Fibroblast of pulmonary artery (primary cell): ENCODE measurements at places on chromosomes 3 and 15.
A peak's percentile ranks its signal among the peaks of the same experiment; 100 is the strongest.

GRCh38 chr15:64138331-64138941, 13.1 kb upstream of the SNX22 start:
- DNase-seq, result no peak

- DNase-seq, result no peak
Observed at GRCh38 chr3:8589880-8590556, 54.6 kb downstream of the SSUH2 start.

GRCh38 chr3:87390821-87391220, 114.4 kb upstream of the POU1F1 start:
- DNase-seq, result no peak

- DNase-seq, result peak; percentile 33
Observed at GRCh38 chr15:68639926-68640600, 61.3 kb downstream of the CORO2B start.

DNA sequence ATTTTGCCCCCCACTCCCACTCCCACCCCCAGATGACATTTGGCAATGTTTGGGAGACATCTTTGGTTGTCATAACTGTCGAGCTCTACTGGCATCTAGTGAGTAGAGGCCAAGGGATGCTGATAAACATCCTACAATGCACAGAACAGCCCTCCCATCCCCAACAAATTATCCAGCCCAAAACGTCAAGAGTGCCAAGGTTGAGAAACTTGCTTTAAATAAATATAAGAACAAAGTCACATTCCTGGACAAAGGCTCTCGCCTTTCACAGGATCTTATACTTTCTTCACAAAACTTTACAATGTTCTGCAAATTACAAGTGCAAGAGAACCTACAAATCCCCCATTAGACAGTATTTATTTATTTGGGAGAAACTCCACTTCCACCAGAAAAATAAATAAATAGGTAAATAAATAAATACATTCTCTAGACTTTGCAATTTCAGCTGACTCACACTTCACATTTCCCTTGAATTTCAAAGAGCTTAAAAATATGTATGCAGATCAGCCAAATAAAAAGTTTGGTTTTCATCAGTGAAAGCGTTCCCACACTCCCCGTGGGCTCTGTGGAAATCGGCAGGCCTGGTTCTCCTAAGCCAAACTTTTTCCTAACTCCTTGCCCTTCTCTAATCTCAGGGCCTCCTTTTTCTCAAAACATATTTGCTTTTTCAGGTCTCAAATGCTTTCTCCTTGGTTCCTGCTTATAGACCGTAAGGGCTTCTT, 12.7 kb upstream of the CPA3 start:
- no peak for DNase-seq

DNA sequence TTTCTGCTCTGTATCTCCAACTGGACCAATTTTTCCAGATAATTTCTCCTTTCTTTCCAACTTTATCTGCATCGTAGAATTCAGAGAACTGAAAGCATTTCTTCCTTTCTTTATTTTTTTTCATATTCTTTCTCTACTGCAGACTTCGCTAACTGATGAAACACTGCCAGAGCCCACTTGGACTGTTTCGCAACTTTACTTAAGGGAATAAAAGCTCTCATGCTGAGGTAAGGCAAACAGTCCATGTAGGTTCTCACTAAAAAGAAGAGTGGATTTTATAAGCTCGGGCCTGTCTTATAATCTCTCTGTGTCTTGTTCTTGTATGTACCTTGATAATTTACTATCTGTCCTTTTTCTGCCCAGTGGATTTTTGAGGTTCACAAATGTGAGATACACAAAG, 163.5 kb downstream of the CNTN4 start:
- no peak for DNase-seq

DNA sequence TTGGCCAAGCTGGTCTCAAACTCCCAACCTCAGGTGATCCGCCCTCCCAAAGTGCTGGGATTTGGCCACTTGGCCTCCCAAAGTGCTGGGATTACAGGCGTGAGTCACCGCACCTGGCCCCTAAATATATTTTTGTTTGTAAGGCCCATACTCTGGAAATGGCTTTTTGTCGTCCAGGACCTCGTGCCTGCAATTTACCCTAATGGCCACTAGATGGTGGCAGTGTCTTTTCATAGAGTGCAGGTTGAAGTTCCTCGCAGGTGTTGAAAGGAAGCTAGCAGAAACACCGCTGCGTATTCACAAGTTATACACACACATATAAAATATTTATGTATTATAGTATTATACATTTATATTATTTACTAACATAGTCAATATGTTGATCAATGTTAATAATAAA, 97.2 kb downstream of the LRTM1 start:
- peak; percentile 18 for DNase-seq

DNA sequence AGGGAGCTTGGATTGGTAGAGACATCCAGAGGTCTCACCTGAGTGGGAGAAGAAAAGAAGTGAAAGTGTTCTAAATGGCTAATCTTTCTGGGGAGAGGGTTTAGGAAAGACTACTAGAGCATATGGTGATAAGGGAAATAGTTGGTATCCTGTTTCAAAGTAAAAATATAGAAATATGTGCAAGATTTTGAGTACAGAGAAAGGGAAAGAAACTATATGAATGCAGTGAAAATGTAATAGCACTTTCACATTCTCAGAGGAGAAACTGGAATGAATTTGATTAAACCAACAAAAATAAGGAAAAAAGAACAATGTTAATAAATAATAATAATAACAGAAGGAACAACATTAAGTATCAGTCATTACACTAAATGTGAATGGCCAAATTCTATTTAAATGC, 119.4 kb downstream of the DNAJB8 start:
- DNase-seq, result no peak
